PC-9 (cell line): ENCODE measurements at places on chromosomes 2 and 18.
A peak's percentile ranks its signal among the peaks of the same experiment; 100 is the strongest.

- DNase-seq, result no peak
Observed at GRCh38 chr2:127320067-127320466, 26.1 kb upstream of the ERCC3 start.

DNA sequence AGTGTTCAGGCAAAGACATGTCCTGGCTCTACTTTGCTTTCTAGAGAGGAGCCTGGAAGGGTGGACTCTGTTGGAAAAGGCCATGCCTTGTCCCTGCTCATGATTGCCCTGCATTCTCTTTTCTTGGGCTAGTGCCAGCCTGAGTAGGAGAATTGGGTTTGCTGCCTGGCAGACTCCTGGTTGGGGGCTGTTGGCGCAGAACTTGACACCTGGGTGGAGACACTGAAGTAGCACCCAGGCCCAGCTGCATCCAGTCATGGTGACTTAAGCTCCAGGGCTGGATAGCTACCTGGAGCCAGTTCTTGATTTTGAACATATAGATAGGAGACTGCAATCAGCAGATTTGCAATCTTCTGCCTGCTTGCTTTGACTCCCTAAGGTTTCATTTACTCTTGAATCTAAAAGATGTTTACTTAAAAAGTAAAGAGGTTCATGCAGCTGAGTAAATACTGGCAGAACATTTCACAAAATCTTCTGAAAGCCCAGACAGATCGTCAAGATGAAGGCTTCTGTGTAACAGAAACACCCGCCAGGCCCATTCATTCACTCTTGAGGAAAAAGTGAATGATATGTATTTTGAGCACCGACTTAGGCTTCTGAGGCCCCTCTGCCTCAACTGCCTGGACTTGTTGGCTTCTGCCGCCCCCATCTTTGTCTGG lies 38.0 kb upstream of the YWHAQ start:
- DNase-seq, result no peak

- no peak for DNase-seq
Observed at GRCh38 chr18:34991561-34991960, 49.7 kb upstream of the MAPRE2 start.

DNA sequence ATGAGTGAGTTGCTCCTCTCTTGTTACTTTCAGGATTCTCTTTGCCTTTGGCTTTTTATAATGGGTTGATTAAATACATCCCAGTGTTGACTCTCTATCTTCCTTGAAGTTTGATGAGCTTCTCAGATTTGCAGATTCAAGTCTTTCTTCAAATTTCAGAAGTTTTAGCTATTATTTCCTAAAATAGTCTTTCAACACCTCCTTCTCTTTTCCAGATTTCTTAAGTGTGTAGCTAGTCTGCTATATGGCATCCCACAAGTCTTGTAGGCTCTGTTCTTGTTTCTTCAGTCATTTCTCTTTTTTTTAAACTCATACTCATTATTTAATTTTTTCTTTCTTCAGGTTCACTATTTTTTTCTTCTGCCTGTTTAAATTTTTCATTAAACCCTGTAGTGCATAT lies 287.7 kb upstream of the CNTNAP5 start:
- DNase-seq, result no peak

GRCh38 chr2:64296140-64296480 lies 151.9 kb upstream of the PELI1 start:
- DNase-seq, result no peak

GRCh38 chr2:104758199-104758620 lies 95.7 kb upstream of the POU3F3 start:
- no peak for DNase-seq

DNA sequence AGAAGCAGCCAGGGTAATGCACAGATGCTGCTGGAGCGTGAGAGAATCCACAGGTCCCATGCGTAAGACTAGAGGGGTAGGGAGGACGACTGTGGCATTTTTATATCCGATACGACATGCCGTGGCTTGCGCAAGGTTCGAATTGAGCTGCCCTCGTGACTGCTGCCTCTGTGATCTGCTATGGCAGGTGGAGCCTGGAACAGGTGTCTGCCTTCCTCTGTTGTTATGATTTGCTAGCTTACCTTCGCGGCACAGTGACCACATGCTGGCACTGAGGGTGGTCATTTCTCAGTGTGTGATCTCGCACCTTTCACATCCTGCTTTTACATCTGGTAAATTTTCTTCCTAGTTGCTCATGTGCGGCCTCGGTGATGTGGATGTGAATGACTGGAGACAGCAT lies 240.2 kb downstream of the ALPK2 start:
- no peak for DNase-seq

GRCh38 chr2:59790186-59791003 lies 763.1 kb downstream of the BCL11A start:
- no peak for DNase-seq

DNA sequence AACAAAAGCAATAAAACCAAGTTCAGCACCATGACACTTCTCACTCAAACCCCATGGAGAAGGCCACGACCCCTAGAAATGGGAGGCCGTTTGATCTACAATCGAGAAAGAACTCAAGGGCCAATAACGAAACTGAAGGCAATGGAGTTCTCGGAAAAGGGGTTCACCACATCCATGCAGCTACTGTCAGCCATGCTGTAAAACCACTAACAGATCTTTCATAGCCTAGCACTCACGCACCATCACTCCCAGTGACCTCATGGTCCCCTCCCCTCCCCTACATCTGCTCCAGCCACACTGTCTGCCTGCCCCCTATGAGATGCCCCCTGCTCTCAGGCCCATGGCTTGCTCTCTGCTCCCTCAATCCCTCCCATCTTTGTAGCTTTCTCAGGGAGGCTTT lies 135.3 kb downstream of the TMEM163 start:
- no peak for DNase-seq

GRCh38 chr2:111182121-111182520 lies 61.4 kb downstream of the BCL2L11 start:
- DNase-seq, result no peak

DNA sequence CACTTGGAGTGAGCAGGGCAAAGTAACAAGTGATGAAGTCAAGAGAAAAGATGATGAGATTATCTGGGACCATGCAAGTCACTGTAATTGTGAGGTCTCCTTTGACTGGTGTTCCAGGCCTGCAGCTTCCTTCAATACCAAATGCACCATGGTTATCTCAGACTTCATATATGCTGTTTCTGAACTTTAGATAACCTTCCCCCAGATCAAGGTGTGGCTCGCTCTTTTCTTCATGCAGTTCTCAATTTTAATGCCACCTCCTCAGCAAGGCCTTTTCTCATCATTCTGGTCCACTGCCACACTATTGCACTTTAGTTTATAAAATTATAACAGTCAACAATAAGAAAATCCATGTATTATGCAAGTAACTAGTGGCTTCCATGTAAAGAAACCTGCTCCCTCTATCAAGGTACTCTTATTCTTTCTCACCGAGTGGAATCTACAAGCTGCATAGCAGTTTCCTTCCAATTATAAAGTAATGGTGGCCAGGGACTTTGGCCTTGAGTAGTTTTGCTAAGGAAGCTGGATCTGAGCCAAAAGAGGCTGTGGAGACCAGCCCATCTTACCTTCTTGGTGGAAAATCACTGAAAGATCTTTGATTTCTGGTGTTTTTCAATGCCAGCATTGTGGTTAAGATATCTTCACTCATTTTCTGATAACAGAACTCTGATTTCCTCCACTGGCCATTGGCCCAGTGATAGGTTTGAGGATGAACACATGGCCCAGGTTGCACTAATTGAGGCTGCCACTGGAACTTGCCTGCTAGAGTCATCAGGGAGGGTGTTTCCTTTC lies 113.6 kb downstream of the KCNE4 start:
- DNase-seq, result no peak

DNA sequence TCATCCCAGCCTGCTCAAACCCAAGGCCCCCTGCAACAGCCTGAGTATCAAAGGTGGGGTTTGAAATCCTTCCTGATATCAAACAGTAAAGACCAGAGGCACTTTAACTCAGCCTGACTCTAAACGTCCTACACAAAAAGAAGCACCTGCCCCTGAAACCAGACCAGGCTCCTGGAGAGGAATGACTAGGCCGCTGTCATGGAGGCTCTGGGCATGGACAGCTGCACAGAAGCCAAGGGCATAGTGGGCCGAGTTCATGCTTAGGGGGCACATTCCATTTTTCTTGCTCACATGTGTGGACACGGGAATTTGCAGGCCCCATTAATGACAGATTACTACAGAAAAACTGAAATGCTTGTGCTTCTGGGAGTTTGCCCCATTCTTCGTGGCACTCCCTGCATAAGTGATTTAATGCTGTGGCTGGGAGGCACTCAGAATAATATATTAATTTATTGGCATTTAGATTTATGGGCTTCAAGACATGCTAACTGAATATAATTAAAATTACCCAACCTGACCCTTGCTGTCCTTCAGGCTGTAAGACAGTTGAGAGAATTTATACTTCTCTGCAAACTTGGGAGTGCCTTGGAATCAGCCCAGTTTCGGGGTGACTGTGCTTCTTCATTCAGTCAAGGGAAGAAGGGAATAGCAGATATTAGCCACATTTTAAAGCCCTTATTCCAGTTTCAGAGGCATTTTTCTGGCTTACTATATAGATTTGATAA lies 105.5 kb downstream of the GYPC start:
- no peak for DNase-seq

DNA sequence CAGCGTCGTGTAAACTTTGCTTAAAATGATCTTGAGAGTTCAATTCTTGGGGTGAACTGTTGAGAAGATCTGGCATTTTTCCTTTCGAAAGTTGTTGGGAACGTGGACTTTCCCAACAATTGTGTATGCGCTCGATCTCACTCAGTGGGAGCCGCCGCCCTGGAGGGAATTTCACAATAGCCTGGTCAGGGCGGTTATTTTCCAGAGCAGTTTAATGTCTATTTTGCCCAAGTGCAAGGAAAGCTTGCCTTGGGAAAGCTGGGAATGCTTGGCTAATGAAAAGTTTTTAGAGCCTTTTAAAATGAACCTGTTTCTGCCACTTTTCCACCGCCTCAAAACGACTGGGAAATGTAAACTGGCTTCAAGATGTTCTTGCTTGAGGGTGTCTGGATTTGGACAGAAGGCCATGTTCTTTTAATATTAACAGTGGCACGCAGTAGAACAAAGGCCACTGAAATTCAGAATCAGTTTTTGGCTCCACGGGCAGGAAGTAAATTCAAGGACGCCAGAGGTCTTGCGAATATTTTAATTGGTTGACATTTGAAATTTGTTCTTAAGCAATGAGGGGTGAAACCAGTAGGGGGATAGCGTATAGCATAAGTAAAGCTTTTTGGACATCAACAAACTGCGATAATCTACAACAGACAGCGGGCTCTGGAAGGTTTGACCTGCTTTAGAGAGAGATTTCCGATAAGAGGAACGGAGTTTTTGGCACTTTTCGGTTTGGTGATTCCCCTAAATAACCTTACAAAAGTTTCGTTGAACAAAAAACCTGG lies 1.2 kb downstream of the CFLAR start:
- DNase-seq, result peak; percentile 47

DNA sequence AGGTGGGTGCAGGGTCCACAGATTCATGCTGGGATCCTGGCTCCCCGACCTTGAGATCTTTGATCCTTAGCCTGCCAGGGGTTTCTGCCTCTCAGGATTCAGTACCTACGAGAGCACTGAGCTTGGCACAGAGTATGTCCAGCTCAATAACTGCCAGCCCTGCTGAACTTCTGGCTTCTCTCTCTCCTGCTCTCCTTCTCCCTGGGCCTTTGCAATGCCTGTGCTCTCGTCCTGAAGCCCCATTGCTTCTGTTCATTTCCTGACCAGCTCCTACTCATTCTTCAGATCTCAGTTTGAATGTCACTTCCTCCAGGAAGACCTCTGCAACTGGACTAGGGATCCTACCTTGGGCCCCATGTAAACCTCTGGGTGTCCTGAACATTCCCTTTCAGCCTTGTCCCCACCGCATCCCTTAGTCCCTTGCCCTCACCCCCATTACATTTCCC lies 113.8 kb upstream of the HAAO start:
- no peak for DNase-seq

DNA sequence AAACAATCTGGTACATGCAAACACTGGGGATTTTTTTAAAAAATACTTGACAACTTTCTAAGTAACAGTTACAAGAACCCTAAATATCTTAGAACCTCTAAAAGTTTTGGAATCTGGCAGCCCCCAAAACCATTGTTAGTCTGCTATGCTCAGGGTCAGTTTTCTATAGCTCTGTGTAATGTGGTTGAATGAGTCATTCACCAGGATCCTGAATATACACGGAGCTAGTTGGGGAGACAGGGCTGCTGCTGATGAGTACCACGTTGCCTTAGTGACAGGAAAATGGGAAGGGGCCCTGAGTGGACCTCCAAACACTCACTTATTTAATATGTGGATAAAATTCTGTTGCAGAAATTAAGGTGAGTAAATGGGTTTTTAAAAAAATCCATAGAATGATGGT lies 36.9 kb upstream of the TANC1 start:
- DNase-seq, result no peak

DNA sequence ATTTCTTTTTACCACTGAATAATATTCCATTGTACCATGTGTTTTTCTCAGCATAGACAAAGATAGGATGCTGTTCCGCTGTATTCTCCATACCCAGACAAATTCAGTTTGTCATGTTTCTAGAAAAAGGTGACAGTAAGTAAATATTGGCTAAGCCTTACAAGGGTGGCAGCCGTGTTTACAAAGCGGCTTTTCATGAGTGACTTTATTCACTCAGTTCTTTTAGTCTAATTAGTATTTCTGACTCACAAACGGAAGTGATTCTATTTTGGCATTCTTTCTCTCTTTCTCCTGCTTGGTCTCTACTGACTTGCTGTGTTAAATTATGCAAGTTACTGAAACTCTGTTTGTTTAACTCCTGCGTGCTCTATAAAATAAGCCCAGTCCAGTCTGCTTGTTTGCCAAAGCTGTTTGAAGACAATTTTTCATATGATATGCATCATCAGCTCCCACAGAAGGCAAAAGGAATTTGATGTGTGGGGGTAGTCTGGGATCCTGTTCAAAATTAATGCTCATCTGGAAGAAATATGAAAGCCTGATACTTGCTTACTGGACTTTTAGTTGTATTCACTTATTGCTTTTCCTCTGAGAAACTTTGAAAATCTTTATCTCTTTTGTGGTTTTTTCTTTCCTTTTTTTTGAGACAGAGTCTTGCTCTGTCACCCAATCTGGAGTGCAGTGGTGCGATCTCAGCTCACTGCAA lies 2.3 kb upstream of the PLEKHH2 start:
- DNase-seq, result no peak

DNA sequence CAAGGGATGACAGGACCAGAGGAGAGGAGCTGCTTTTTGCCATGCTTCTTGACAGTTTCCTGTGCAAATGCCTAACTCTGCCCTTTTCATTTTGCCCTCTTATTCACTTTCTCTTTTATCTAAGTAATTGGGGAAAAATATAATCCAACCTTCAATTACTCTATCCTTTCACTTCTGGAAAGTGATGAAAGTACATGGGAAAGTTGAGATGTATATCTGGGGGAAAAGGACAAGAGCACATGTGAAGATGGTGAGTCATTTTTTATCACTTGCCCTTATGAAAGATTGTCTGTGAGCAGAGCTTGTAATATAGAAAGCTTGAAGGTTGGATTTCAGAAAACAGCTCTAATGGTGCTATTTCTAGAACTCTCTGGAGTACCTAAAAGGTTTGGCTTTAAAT lies 1070.7 kb downstream of the CNTNAP5 start:
- DNase-seq, result no peak

GRCh38 chr2:197835293-197835692 lies 30.9 kb downstream of the PLCL1 start:
- no peak for DNase-seq

GRCh38 chr2:19216676-19217602 lies 141.5 kb downstream of the OSR1 start:
- no peak for DNase-seq

GRCh38 chr2:80548469-80548868 lies 243.9 kb upstream of the LRRTM1 start:
- DNase-seq, result no peak

- no peak for DNase-seq
Observed at GRCh38 chr2:60499651-60500265, 53.7 kb downstream of the BCL11A start.
